ENCODE measurements at places on chromosomes 16 and 17. TPM values are rescaled to one million over a fixed set of nuclear protein-coding genes. Genes with fewer than 3 reads are reported as not detected.

PLK1 gene
- 4.4 TPM for total RNA-seq

DNA sequence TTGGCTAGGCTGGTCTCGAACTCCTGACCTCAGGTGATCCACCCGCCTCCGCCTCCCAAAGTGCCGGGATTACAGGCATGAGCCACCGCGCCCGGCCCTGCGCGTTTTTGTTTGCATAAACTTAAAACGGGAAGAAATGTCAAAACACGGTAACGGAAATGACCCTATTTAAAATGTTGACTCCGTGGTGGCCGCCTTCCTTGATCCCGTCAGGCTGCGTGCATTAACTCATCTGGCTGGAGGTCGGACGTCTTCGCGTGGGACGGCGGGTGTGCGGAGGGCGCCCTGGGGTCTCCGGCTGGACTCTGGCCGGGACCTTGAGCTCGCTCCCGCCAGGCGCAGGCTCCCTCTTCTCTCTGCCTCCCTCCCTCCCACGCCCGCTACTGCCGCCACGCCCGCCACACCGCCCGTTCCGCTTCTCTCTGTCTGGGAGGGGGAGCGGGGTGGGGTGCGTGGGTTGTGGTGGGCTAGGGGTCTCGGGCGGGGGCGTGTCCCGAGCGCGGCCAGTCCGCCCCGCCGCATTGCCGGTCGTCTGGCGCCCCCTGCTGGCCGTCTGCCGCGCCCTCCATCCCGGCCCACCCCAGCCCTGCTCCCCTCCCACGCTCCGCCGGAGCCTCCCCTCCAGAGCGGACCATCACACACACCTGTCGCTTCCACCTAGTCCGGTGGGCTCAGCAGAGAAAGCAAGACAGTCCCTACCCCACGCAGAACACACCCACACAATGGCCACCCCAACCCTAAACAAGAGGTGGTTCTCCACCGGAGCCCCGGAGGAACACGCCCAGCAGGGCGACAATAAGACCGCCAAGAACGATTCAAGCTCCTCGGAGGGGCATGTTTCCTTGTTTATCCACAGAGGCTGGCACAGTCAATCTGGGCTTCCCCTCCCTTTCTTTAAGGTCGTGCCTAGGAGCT, 1.2 kb upstream of the CCDC42 start:
- peak; percentile 82 for DNase-seq

DNA sequence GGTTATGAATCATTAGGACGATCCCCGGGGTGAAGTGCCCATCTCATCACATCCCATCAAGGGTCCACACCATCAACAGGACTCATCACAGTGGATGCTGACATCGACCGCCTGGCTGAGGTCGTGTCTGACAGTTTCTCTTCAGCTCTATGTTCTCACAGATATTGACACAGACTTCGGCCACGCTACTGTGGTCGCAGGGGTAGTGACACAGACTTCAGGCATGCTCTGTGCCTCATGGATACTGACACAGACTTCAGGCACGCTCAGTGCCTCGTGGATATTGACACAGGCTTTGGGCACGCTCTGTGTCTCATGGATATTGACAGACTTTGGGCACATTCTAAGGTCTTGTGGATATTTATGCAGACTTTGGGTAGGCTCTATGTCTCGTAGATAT, 50.1 kb downstream of the KLHDC4 start:
- DNase-seq = no peak

GGNBP2 gene
- total RNA-seq = 67.1 TPM

- no peak for DNase-seq
Observed at GRCh38 chr16:3152991-3153368, 18.2 kb downstream of the ZNF213 start.

DNA sequence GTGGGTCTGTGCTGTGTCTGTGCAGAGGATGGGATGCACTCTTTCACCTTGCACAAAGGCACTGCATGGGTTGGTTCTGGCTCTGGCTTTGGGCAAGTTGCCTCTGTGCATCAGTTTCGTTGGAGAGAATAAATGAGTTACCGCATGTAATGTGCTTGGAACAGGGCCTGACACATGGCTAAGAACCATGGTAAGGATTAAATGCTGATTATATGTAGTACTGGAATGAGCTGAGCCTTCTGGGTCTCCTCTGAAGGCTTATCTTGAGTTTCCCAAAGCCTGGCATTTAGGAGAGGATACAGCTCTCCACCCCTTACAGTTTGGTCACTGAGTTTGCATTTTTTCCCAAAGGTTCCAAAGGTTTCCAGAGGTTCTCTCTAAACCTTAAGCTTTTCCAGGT, 69.1 kb downstream of the KSR1 start:
- no peak for DNase-seq

FOXK2 gene
- 42.6 TPM for total RNA-seq

DNA sequence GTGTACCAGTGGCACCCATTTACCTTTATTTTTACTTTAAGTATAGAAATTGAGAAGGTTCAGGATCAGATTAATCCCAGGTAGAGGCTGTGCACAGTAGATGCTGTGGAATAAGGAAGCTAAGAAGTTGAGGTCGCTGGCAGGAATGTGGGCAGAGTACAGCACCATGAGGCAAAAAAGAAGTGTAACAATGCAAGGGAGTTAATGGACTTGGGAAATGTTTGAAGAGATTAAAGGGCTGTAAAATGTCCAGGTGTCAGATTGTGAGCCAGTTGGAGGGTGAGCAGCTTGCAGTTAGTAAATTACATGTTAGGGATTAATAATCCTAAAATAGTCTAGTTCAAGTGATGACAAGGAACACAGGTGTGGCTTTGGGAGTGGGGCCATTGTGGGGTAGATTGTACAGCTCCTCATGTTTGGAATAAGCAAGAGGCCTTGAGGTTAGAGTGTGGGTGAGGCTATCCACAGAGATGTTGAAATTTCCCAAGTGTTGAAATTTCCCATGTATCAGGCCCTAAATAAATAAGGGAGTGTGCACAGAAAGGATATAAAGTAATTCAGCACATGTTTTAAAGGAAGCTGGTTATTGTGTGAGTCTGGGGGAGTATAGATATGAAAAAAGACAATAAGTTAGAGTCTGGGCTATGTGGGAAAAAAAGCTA, 21.5 kb downstream of the TAT start:
- no peak for DNase-seq

GRCh38 chr16:76035689-76036088, 241.5 kb upstream of the CNTNAP4 start:
- DNase-seq = no peak

- DNase-seq = no peak
Observed at GRCh38 chr17:55743103-55743679, 7.7 kb upstream of the PCTP start.

ADAD2 gene
- total RNA-seq = 0.39 TPM

- no peak for DNase-seq
Observed at GRCh38 chr17:59785091-59785799, 77.8 kb downstream of the VMP1 start.

- no peak for DNase-seq
Observed at GRCh38 chr17:47952171-47953021, 5.3 kb downstream of the PRR15L start.

DNA sequence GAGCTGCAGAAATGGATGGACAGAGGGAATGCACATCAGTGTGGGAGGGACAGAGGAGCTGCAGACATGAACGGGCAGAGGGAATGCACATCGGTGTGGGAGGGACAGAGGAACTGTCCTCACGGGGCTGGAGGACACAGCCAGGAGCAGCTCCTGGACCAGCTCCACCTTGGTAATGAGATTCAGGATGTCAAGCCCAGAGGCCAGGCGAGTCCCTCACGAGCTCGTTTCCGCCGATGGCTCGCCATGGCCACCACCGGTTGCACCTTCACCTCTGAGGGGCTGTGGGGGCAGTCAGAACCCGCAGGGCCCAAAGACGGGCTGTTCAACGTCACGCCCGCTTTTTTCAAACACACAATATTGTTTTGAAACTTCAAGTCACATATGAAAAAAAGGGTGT, 56.2 kb downstream of the RPH3AL start:
- DNase-seq = no peak

GRCh38 chr16:89601906-89602272, 11.6 kb upstream of the DPEP1 start:
- DNase-seq = no peak

GRCh38 chr17:57682701-57683100, 62.4 kb downstream of the CCDC182 start:
- no peak for DNase-seq

SP2 gene
- total RNA-seq = 3.3 TPM

DNA sequence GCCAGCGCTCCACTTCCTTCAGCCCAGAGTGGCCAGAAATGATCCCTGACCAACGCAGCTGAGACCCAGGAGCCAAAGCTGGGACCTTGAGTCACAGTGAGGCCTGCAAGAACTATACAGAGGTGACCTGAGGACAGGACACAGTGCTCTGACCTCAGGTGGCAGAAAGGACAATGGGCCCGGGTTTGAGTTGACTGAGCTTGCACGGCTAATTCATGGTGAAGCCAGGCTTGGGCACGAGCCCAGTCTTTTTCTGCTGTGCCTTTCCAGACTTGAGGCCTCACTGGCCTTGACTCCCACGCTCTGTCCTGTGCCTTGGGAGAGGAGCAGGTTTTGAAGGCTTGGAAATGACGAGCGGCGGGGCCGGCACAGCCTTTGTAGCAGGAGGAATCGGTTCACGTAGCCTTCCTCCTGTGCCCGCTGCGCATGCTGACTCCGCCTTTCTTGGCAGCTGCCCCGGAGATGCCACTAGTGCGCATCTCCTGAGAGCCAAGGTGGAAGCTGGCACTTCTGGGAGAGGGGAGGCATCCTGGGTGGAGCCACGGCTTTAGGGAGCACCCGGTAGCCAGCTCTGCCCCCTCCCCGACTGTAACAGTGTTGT, 34.9 kb downstream of the NDEL1 start:
- peak; percentile 33 for DNase-seq

IGF2BP1 gene
- 1.4 TPM for total RNA-seq

DNA sequence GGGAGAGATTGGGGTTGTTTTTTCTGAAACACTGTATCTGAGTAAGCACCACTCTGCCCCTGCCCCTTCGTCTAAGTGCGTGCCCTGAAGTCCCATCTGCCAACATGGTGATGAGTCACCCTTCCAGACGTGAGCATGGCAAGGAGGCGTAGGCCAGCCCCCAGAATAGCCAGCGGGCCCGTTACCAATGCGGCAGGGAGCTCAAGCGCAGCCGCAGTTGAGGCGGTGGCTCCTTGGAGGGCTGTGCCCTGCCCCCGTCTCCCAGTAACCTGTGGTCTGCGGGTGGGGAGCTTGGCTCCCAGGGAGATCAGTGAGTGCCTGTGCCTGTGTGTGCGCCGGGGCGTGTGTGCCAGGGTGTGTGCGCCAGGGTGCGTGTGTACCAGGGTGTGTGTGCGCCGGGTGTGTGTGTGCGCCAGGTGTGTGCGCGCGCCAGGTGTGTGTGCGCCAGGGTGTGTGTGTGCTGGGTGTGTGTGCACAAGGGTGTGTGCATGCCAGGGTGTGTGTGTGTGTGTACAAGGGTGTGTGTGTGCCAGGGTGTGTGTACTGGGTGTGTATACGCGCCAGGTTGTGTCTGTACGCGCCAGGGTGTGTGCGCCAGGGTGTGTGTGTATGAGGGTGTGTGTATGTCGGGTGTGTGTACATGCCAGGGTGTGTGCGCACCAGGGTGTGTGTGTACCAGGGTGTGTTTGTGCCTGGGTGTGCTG, 98.6 kb upstream of the CHMP6 start:
- DNase-seq = no peak

GRCh38 chr17:28412099-28412498, 6.1 kb upstream of the SLC46A1 start:
- no peak for DNase-seq

MYH2 gene
- 0.06 TPM for total RNA-seq

DNA sequence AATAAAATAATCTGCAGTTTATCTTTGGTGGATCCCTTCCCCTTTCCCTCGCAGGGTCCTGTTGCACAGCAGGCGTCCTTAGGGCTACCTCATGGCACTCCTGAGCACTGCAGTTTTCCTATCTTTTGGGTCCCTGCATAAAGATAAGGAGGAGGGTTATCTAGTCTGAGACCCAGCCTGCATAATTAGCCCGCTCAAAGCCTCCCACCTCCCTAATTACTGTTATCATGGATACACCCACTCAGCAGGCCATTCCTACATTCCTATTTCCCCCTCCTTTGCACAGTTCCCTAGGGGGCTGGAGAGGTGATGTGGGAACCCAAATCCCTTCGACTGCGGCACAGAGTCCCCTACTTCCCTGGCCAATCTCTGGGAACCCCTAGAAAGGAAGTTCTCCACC, 5.1 kb upstream of the CLUH start:
- DNase-seq = no peak

GRCh38 chr17:40936976-40937375, 470 bp downstream of the KRT23 start:
- no peak for DNase-seq

DNA sequence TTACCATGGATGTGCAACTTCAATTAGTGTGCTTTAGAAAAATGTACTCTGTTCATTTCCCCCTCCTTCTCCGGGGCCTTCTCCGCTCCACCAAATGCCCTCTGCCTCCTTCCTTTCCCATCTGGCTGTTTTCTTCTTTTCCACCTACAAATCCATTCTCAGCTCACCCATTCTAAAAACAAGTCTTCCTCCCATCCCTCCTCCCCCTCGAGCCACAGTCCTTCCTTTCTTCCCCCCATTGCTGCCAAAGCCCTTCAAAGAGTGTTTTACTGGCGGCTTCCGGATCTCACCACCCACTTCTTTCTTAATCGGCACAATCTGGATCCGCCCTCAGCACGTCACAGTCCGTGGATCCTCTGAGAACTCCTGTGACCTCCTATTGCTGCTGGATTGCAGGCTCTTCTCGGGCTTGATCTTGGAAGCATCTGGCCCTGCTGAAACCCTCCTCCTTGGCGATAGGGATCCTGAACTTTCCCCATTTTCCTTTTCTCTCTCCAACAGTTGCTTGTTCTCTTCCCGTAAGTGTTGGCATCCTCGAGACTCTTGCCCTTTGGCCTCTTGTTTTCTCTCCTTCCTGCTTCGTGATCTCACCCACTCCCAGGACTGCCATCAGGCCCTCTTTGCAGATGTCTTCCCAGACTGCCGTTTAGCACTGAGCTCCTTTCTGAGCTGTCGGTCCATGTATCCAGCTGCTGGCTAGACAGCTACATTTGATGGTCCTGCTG, 36.0 kb upstream of the FBXO47 start:
- DNase-seq = no peak

SPN gene
- 0.88 TPM for total RNA-seq

DNA sequence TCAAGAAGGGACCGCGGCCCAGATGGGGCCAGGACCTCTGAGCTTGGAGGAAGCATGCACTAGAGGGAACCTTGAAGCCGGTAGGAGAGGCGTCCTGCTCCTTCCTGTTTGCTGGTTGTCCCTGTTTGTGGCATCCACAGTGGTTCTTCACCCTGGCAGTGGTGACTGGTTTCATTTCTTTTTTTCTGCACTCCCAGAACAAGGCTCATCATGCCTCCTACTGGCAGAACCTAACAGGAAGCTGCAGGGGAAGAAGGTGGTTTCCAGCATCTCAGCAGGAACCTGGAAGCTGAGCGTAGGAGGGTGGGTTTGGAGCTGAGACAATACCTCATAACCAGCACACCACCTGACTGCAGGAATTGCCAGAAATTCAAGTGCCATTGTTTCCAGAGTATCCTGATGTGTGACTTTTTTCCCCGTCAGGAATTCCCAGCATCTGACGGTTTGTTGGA, 5.8 kb downstream of the TMEM231 start:
- no peak for DNase-seq

PPM1D gene
- 14.3 TPM for total RNA-seq

GRCh38 chr17:83077411-83077810, 2.0 kb upstream of the METRNL start:
- DNase-seq = no peak

GRCh38 chr16:73717266-73717974, 579.2 kb upstream of the PSMD7 start:
- no peak for DNase-seq

- DNase-seq = no peak
Observed at GRCh38 chr17:51901242-51901641, 257.3 kb downstream of the CA10 start.

TRIM72 gene
- total RNA-seq = 0.22 TPM

GRCh38 chr17:64399071-64399766, 8.6 kb upstream of the PECAM1 start:
- DNase-seq = no peak

Measured in spinal cord (tissue), 10 donors.